ENCODE measurements at places on chromosomes 12 and 14.
A peak's percentile ranks its signal among the peaks of the same experiment; 100 is the strongest.

- no peak for DNase-seq
Measured at GRCh38 chr12:95551305-95551704, at the start of gene USP44. TSS of gene USP44 (minus strand) at chr12:95551476. CDS start at chr12:95534256, 17,220 bp downstream.

DNA sequence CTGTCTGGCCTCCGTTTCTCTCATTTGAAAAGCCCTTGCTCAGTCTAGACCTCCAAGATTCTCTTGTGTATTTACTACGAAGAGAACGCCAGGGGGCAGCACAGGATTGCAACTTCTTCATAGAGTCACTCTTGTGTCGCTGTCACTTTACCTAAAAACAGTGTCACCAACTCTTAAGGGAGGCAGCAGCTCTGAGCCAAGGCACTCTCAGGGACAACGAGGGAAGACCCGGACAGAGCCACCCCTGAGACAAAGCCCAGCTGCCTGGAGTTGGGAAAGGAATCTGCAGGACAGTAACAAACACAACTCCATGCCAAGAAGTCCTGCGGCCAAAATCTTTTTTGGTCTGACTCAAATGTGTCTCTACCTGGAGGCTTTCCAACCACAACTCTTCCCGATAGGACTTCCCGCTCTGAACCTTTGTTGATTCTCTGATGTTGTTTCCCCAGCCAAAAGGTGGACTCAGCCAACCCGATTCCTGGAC lies 9.6 kb upstream of the RPAP3 start:
- DNase-seq: no peak

DNA sequence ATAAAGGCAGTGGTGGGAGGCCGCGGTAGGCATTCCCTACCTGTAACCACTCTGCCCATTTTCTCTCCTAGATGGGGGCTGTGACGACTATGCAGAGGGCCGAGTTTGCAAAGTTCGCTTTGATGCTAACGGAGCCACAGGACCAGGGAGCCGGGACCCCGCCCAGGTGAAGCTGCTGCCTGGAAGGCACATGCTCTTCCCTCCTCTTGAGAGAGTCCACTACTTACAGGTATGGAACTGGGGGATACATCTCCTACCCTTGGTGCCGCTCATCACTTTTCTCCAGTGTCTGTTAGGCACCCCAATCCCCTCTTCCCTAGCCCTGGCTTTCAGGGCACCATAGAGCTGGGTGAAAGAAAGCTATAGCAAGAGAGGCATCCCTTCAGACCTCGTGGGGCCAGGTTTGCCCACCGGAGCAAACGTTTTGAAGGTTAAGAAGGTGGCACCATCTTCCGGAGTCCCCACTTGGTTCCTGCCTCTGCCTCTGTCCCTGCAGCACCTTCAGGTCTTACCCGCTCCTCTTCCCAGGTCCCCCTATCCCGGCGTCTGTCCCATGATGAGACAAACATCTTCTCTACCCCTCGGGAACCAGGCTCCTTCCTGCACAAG lies 2.0 kb upstream of the P3H3 start:
- DNase-seq: no peak

DNA sequence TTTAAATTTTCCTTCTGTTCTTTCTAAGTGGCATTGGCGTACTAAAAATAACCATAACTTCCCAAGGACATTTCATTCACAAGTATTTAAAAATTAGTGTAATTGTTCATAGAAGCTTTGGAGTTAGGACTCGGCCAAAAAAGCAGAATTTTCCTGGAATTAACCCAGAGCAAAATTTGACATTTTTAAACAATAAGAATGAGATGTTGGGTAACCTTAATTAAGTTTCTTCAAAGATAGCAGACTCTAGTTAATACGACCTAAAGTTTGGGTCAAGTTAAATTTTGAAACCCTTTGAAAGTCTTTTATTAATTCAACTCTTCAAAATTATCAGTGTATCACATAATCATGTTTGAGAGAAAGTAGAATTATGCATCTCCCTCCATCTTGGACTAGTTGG lies 118.3 kb downstream of the AKAP6 start:
- DNase-seq: no peak

- no peak for DNase-seq
Measured at GRCh38 chr12:118611295-118611694, 234.9 kb downstream of the SUDS3 start.

DNA sequence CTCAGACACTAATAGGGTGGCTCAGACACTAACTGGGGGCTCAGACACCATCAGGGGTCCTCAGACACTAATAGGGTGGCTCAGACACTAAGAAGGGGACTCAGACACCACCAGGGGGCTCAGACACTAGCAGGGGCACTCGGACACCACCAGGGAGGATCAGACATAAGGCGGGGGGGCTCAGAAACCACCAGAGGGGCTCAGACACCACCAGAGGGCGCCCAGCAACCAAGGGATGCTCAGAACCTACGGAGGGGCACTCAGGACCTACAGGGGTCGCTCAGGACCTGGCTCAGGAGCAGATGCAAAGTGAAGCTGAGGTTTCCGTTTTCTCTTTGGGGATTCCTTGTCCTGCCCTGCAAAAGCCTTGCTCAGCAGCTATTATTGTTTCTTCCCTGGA lies 448.5 kb downstream of the TMEM121 start:
- no peak for DNase-seq

DNA sequence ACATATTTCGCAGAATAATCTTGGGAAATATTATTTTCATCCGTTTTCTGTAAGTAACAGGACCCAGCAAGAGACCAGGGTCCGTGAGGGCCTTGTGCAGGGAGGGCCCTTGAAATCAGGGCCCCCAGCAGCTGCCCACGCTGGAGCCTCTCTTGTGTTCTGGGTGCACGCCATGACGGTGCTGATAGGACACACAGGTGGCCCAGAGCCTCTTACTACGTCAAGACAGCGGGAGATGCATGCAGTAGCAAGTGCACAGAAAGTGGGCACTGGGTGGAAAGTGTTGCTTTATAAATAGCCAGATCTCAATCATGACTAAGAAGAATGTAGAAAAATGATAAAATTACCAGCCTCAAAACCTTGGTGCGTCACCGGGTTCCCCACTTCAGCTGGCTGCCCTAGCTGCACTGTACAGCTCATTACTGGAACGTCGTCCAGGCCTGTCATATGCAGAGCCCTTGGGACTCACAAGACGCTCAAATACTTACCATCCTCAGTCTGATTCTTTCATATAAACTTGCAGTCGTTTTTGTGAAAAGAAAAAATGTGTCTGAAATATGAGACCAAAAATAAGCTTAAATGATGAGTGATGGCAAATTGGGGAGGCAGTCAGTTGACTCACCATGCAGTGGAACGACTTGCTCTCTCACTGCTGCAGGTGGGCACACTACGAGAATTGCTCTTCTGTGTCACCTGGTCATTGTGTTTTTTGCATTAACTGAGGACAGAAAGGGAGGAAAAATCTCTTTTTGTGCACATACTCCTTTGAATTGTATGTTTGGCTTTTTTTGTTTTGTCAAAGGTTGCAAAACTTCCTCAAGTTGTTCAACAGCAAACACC lies 68.2 kb downstream of the DDX51 start:
- DNase-seq: no peak

DNA sequence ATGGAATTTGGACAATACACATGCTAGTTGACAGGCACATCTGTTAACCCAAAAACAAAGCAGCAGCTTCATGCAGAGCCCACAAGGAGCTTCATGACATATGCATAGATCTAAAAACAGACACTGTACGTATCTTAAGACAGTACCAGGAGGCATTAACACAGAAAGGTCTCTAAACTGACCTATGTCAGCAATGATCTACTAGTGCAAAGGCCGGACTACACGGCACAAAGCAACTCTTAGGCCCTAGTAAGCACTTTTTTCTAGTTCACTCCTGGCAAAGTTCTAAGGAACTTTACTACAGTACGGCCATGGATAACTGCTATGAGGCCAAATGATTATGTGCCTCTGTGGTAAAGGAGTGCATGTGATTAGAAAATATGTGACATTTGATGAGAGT lies 8.4 kb upstream of the KANSL2 start:
- no peak for DNase-seq

- DNase-seq: no peak
Measured at GRCh38 chr12:96400631-96401075, 414 bp upstream of the CDK17 start.

GRCh38 chr12:129789921-129790320 lies 113.9 kb downstream of the TMEM132D start:
- DNase-seq: no peak

GRCh38 chr12:108709697-108710096 lies 21.6 kb downstream of the CORO1C start:
- no peak for DNase-seq

GRCh38 chr12:27653661-27654060 lies 42.6 kb upstream of the REP15 start:
- DNase-seq: no peak

- DNase-seq: no peak
Measured at GRCh38 chr12:33290703-33291102, 148.9 kb downstream of the SYT10 start.

- no peak for DNase-seq
Measured at GRCh38 chr14:23604675-23605170, 26.1 kb upstream of the JPH4 start.

DNA sequence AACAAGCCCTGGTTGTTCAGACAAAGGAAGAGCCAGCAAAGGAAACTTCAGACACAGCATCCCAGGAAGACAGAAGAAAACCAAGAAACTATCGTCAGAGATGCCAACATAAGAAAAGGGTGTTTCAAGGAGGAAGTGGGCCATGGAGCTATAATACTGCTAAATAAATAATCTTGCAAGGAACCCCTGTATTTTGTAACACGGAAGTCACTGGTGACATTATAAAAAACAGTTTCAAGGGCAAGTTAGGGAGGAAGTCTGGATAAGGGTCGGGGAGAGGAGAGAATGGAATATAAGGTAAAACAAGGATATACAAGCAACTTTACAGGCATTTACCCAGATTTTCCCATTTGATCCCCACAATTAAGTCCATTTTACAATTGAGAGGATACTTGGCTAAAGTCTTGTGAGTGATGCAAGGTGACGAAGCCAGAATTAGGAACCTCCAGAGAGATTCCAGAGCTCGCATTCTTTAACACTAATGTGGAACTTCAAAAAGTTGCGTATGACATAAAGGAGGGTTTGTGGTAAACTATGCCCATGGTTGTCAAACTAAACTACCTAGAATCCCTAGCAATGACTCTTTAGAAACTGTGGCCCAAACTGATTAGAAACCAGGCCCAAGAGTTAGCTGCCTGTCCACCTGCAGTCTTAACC lies 46.4 kb downstream of the PPM1H start:
- DNase-seq: no peak

DNA sequence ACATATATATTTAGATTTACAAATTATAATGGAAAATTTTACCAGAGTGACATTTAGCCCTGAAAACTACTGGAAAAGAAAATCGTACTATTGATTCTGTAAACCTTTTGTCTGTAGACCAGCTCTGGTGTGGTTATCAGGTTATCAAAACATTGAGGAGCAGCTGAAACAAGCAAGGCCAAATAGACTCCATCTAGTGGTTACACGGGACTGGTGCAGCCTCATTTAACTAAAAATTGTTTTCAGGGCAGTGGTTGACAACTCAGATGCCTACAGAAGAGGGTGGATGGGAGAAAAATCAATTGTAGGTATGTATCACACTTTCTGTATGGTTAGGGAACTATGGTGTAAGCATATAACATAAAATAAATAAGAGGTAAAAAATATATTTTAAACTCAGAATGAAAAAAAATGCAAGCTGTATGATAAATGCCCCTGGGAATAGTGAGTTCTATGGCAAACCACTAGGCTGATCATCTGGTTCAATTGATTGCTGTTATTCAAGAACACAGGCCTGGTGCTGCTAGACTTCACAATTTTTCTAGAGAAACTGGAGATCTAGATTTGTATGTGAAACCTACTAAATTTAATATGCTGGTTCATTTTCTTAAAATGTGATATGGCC lies 51.2 kb downstream of the ACSS3 start:
- peak; percentile 16 for DNase-seq

DNA sequence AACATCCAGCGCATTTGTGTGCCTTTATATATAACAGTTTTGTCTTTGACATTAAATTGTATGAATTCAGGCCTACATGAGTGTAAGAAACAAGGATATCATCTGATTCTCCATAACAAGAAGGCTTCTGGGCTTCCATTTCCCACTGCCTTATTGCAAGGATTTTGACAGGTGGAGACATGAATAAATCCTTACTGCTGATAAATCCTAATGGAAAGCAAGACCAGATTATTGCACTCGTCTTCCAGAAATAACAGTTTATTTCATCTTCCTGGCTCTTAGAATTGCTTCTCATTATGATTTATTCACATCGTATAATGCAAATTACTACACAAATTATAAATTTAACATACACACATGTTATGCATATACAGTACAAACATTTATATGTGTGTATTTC lies 348.1 kb downstream of the MDGA2 start:
- DNase-seq: no peak

DNA sequence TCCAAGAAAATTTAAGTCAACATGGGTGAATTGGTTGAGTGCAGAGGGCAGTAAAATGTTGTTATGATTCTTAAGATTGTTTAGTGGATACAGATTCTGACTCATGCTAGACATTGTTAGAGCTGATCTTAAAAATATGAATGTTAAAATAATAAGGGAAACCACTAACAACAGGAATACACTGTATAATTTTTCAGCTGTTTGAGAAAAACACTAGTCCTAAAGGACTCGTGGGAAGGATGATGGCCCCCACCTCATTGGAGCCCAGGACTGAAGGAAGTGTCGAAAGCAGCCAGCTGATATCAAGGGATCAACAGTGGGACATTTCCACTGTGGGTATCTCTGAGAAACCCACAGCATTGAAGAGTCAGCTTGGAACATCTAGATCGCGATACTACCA lies 82.9 kb upstream of the SCAF11 start:
- DNase-seq: no peak

DNA sequence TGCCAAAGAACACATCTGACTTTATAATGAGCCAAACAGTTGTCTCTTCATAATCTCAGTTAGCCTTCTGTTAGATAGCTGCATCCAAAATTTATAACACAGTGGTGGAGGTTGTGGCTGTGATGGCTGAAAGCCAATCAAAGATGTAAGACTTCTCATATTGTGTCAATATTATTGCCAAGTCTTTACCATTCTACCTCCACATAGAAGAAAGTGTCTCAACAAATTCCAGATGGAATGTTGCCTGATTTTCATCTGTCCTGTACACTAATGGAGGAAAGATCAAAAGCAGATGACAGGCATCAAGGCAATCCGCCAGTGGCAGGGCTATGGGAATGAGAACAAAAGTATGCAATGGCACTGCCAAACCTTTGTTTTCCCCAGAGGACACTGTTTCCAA lies 813.1 kb upstream of the NOVA1 start:
- no peak for DNase-seq

DNA sequence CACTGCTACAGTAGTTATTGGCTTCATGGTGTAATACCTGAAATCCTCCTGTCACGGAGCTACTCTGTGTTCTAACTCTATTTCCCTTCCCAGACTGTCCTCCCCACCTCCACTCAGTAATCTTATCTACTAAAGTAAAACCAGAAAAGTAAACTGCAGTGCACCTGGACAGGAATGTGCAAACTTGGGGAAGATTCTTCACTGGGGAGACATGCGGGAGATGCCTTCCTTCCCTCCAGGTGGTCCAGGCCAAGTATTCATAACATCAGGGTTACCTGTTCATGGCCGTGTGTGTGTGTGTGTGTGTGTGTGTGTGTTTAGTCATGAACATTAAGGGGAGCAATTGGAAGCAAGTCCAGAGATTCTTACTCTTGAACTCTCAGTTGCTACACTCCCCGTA lies 84.1 kb downstream of the IFNG start:
- DNase-seq: no peak
